ENCODE measurements at places on chromosomes 1 and 21.

DNA sequence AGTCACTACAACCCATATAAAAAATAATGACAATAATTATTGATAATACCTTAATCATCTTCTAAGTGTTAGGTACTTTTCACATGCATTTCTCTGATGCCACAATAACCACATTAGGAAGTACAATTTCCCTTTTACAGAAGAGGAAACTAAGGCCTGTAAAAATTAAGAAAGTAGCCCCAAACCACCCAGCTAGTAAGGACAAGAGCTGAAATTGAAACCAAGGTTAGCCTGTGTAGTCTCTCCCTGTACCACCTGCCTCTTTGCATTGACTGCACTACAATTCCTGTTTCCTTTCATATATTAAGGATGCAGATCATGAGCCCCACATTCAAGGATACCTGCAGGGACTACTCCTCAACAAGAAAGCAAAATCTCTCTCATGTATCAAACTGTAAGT is 288.8 kb downstream of the GPATCH2 start:
- no peak for DNase-seq

DNA sequence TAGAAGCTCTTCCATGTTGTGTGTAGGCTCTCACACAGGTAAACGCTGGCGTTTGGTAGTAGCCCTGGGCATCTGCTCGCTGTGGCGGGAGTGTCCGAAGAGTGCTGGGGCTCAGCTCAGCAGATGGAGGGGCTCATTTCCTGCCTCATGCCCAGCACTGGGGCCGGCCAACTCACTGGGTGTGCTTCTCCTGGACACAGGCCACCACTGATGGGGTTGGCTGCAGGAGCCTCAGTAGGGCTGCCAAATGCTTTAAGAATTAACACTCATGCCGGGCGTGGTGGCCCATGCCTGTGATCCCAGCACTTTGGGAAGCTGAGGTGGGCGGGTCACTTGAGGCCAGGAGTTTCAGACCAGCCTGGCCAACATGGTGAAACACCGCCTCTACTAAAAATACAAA is 20.9 kb downstream of the UQCRHL start:
- DNase-seq = no peak

DNA sequence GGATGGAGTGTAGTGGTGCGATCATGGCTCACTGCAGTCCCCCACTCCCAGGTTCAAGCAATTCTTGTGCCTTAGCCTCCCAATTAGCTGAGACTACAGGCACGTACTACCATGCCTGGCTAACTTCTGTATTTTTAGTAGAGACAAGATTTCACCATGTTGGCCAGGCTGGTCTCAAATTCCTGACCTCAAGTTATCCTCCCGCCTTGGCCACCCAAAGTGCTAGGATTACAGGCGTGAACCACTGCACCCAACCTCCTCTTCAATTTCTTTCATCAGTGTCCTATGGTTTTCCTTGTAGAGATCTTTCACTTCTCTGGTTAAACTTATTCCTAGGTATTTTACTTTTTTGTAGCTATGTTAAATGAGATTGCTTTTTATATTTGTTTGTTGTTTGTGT is 10.7 kb upstream of the MAST2 start:
- DNase-seq = no peak

DNA sequence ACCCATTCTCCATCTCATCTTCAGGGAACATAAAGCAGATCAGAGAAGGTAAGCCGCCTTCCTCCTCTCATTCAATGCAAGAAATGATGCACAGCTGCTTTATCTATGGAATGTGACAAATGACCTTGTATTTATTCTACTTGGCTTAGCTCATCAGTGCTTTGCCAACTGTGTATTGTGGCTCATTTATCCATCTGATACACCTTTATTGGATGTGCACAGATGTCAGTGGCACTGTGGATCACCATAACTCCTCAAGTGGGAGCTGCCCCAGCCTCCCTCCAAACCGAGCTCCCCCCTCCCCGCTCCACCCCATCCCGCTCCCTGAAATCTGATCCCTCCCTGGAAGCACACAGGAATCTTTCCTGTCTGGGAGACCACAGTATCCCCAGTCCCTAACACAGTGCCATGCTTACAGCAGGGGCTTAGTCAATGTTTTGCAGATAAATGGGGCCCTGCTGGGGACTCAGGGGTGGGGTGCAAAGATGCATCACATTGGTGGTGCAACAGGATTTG is 156.0 kb upstream of the RAB4A start:
- no peak for DNase-seq

DNA sequence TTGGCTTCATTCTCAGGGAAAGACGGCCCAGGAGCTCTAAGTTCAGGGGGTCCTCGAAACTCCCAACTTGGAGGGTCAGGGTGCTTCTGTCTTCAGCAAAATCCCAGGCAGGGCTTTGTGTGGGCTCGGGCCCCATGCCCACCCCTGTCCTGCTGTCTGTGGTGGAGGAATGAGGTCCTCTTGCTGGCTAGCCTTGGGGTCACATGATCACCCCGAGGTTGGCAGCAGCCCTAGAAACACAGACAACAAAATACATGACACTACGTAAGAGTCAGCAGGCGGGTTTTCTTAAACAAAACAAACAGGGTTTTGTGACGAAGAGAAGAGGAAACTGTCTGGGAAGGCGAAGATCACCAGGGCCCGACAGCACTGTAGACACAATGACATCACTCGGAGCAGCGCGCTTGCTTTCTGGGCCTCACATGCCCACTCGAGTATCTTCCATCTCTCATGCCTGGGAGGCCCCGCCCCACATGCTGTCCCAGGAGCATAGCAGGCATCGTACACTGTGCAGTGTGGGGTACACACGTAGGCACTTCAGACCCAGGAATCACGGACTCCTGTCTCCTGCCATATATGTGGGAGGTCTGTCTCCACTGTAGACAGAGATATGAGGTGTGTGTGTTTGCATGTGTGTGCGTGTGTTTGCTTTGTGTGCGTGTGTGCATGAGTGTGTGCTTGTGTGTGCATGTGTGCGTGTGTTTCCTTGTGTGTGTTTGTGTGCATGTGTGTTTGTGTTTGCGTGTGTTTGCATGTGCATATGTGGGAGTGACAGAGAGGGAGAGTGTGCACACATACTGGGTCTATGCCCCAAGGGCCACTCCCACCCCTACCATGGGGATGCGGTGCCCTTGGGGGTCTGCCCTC is 94.7 kb downstream of the SIK1 start:
- no peak for DNase-seq

Data from T-cell (primary cell).